Calu3 (cell line): ENCODE measurements at places on chromosomes 16 and 17. TPM values are rescaled to one million over a fixed set of nuclear protein-coding genes. Genes with fewer than 3 reads are reported as not detected.

The CCL4 gene
- total RNA-seq, result not detected in 2 replicates

The PLLP gene
- 38.3 and 40.3 TPM in 2 replicates for total RNA-seq

DNA sequence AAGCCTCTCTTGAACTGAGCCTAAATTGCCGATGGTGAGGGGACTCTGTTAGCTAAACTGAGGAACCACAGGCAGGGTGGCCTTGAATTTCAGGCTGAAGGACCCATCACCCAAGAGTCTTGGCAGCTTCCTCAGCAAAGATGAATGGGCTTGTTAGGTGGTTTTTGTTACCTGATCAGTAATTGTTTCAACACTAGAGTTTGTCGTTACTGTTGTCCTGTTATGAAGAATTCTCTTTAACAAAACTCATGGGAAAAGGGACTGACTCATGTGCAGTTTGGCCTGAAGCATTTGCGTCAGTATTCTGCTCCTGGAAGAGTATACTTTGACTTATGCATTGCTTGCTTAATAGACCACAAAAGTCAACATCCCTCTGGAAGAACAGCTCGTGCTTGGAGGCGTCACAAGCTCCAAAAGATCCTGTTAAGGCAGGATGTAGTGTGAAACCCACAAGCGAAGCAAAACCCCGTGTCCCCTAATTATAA, 206.0 kb downstream of the IRX3 start:
- no peaks in the 10 kb centered on the region for H3K4me1 ChIP-seq
- no peak overlapping the region for H3K27ac ChIP-seq
- H3K4me3 ChIP-seq, result no peak overlapping the region
- H3K36me3 ChIP-seq, result no peaks in the 10 kb centered on the region

The RNF227 gene
- 1.4 and 2.0 TPM in 2 replicates for total RNA-seq

DNA sequence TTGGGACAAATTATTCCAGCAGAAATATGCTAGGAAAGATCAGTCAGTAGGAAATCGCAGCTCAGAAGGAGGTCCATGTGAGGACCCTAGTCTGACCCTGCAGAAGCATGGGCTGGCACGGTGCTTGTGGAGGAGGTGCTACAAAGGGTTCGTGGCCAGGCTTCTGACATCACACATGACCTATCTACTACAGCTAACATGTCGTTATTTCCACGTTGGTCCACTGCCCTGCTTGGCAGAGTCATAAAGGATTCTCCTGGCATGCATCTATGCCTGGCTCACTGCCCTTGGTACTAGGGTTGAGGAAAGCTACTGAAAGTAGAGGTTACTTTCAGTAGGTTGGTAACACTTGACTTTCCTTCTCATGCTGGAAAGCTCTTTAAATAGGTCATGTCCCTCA, 118.1 kb upstream of the SHISA6 start:
- H3K36me3 ChIP-seq, result no peaks in the 10 kb centered on the region
- H3K27me3 ChIP-seq, result no peaks in the 10 kb centered on the region
- no peak overlapping the region for H3K4me3 ChIP-seq
- no peaks in the 10 kb centered on the region for H3K4me1 ChIP-seq
- H3K27ac ChIP-seq, result no peak overlapping the region

DNA sequence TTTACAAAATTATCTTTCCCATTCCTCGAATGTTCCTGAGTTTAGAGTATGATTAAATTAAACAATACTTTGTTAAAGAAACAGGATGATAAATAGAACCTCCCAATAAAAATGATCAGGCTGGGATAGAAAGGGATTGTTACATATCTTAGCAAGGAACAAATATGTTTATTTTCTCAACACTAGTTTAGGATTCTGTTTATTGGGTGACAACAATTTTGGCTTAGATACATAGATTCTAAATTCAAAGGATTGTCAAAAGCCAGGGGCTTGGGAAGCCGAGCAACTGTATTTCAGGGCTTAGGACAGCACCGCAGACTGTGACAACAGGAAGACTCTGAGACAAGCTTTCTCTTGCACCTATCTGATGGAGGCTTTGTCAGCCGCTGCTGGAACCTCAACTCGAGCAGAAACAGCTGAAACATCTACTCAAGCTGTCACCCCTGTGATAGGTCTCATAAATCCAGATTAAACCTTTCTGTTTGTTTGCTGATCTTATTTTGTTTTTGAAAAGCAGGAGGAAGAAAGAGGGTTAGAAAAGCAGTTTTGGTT, 562.8 kb upstream of the ZFHX3 start:
- DNase-seq, result no peak
- H3K27me3 ChIP-seq, result peaks cover 82% of the 10 kb centered on the region
- no peaks in the 10 kb centered on the region for H3K36me3 ChIP-seq
- H3K4me3 ChIP-seq, result no peak overlapping the region
- peaks cover 4% of the 10 kb centered on the region for H3K4me1 ChIP-seq

DNA sequence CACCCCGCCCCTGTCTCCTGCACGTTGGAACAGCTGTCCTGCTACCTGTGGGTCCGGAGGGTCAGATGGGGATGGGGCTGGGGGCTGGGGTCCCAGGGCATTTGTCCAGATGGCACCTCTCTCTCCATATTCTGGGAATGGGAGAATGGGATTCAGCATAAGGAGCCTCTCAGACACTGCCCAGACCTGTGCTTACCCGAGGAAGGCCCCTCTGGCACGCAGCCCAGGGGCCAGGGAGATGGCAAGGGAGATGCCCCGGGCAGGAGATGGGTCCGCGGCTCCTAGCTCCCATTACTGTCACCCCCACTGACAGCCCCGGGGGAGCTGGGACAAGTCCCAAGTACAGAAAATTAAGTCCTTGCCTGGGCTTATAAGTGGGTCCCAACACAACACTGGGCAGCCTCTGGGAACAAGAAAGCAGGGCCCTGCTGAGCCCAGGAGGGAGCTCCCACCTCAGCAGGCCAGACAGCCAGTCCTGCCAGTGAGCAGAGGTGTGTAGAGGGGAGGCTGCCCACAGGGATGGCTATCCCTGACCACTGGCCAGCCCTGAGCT, 1.8 kb downstream of the VASN start:
- peak; percentile 37 for DNase-seq
- peak overlapping the region; percentile 75 for H3K4me3 ChIP-seq
- H3K27me3 ChIP-seq, result no peaks in the 10 kb centered on the region

DNA sequence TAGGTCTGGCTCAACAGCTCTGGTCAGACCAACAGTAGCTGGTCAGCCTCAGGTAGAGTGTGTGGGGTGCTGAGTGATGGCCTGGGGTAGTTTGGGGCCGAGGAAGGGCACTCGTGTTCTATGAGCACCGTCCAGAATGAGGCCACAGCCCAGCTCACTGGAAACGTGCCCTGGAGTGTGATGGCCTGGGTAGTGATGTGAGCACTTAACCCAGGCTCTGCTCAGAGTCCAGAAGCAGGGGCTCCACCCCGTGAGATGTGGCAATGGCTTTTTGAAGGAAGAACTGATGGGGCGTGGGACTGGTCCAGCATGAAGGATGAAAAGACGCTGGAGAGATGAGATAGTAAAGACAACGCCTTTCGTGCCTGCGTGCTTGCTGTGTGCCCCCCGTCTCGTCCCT, 35.3 kb downstream of the NTN1 start:
- no peak overlapping the region for H3K4me3 ChIP-seq
- peaks cover 7% of the 10 kb centered on the region for H3K4me1 ChIP-seq
- no peak for DNase-seq
- peaks cover 3% of the 10 kb centered on the region for H3K36me3 ChIP-seq
- H3K27ac ChIP-seq, result no peak overlapping the region
- H3K27me3 ChIP-seq, result peaks cover 11% of the 10 kb centered on the region

GRCh38 chr17:13074026-13074425, 56.2 kb upstream of the ELAC2 start:
- no peaks in the 10 kb centered on the region for H3K36me3 ChIP-seq
- H3K4me3 ChIP-seq, result no peak overlapping the region

- DNase-seq, result no peak
- peaks cover 80% of the 10 kb centered on the region for H3K27me3 ChIP-seq
- H3K36me3 ChIP-seq, result no peaks in the 10 kb centered on the region
- H3K4me3 ChIP-seq, result no peak overlapping the region
- H3K27ac ChIP-seq, result no peak overlapping the region
- H3K4me1 ChIP-seq, result no peaks in the 10 kb centered on the region
Observed at GRCh38 chr16:88295671-88296436, 86.9 kb upstream of the ZNF469 start.

- peaks cover 26% of the 10 kb centered on the region for H3K4me1 ChIP-seq
- no peaks in the 10 kb centered on the region for H3K36me3 ChIP-seq
- no peaks in the 10 kb centered on the region for H3K27me3 ChIP-seq
- H3K27ac ChIP-seq, result no peak overlapping the region
- DNase-seq, result no peak
Observed at GRCh38 chr16:71610447-71610846, 15.5 kb upstream of the MARVELD3 start.
